ENCODE measurements at places on chromosomes 2 and 18. TPM values are rescaled to one million over a fixed set of nuclear protein-coding genes. Genes with fewer than 3 reads are reported as not detected.

FAM237A gene
- not detected for total RNA-seq

RGPD6 gene
- total RNA-seq, result 89.6 TPM

ATOH8 gene
- total RNA-seq, result 13.2 TPM

PUM2 gene
- total RNA-seq, result 124 TPM

ABCG5 gene
- not detected for total RNA-seq

MAP3K2 gene
- total RNA-seq, result 49.9 TPM

MERTK gene
- 6.4 TPM for total RNA-seq

AFF3 gene
- total RNA-seq, result 69.8 TPM

HMSD gene
- not detected for total RNA-seq

C18orf63 gene
- not detected for total RNA-seq

HADHA gene
- 62.0 TPM for total RNA-seq

RAD51AP2 gene
- total RNA-seq, result 0.54 TPM

BOLL gene
- not detected for total RNA-seq

C1QL2 gene
- 0.27 TPM for total RNA-seq
